ENCODE measurements at places on chromosomes 7 and 10.

DNA sequence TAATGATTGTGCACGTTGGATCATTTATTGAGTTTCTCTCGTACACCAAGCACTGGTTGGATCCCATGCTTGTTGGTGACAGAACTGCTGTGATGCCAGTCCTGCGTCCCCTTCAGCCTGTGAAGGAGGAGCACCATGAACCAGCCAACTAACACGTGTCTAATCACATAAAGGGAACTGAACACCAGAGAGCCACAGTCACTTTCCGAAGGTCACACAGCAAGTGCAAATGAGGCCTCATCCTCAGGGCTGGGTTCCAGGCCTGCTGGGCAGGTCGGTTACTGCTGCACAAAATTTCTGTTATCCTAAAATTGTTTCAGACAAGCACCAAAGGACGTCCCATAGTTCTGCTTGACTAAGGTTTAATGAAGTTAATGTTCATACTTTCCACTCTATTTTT, 332.0 kb upstream of the ZNF32 start:
- DNase-seq = no peak

- DNase-seq = peak; percentile 55
Measured at GRCh38 chr10:126235091-126235978, 152.9 kb downstream of the ADAM12 start.

GRCh38 chr10:48800007-48800675, 115.5 kb downstream of the WDFY4 start:
- DNase-seq = peak; percentile 20

GRCh38 chr7:131574741-131575140, 18.3 kb upstream of the PODXL start:
- no peak for DNase-seq

DNA sequence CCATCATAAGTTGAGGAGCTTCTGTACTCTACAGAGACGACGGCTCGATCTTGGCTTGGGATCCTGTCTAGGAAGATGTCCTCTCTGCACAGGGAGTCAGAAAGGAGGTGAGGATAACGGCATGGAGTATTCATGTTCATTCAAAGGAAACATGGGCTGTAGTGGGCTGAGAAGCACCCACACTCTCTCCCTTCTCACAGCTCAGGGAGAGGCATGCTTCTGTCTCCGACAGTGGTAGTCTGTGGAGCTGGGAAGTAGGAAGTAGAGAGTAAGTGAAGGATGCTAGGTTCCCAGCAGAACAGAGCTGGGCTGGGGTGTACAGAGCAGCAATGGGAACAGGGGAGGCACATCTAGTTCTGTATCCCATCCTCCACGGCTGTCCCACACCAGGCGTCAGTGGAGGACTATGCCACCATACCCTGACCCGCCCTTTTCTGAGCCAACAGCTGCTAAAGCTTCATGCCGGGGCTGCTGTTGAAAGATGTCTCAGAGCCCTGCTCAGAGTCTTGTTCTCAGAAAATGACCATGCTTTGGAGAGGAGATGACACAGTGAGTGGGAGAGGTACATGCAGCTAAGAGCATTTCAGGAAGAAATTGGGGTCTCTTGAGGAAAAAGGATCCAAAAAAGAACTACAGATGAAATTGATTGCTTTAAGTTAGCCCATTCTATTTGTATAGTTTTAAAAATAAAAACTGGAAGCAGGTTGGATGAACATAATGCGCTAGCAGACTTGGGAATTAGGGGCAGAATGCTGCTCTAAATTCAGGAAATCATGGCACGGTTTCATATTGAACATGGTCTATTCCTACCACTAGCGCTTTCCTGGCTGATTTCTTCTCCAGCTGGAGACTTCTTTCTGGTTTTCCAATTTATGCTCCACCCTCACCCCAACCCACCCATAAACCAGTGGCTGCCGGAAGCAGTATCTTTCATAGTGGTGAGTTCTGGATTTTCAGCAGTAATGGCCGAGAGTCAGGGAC, 138.6 kb downstream of the CHN2 start:
- no peak for DNase-seq

GRCh38 chr7:1227814-1228544, 4.7 kb upstream of the UNCX start:
- no peak for DNase-seq

GRCh38 chr10:106542461-106542860, 622.0 kb downstream of the SORCS1 start:
- no peak for DNase-seq

- peak; percentile 60 for DNase-seq
Measured at GRCh38 chr10:34889004-34889869, 74.1 kb upstream of the PARD3 start.

DNA sequence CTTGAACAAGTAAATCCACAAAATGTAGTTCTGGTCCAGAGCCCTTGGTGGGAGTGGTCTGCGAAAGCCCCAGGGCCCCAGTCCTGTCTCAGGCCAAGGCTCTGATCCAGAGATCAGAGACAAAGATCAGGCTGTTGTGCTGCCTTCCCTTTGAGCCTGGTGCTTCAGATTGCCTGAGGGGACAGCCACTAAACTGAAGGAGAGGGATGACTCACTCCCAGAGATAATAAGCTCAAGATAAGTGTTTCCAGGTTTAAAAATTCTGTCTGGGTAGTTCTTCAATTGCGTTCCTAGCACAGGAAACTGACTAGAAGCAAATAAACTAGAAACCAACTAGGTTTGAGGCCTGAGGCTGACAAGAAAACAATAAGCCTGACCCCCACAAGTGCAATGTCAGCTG, 190.2 kb downstream of the RAMP3 start:
- peak; percentile 15 for DNase-seq

DNA sequence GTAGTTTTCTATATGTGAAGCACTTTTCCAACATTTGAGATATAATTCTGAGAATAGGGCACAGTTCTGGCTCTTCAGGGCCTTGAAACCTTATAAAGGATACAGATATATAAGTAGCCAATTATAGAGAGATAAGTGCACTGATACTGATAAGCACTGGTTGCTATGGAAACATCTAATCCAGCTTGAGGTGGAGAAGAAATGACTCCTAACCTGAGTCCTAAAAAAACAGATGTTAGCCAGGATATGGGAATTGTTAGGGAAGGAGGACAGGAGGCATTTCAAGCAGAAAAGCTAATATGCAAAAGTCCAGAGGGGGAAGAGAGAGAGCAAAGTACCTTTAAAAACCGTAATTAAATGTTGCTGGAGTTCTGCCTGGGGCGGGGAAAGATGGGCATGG, 30.8 kb downstream of the STRIP2 start:
- no peak for DNase-seq

DNA sequence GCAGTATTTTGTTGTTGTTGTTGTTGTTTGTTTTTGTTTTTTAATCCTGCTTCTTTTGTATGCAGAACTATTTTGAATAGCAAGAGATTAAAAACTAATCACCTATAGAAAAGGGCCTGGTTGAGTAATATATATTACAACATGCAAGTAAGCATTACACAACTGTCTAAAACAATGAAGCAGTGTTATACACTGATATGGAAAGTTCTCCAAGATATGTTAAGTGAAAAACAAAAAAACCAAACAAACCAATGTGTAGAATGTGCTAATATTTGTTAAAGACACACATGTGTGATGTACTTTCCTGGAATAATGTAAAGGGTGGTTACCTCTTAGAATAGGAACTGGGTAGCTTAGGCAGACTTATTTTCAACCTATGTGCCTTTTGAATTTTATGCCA, 117.4 kb downstream of the ZNF365 start:
- DNase-seq = no peak

DNA sequence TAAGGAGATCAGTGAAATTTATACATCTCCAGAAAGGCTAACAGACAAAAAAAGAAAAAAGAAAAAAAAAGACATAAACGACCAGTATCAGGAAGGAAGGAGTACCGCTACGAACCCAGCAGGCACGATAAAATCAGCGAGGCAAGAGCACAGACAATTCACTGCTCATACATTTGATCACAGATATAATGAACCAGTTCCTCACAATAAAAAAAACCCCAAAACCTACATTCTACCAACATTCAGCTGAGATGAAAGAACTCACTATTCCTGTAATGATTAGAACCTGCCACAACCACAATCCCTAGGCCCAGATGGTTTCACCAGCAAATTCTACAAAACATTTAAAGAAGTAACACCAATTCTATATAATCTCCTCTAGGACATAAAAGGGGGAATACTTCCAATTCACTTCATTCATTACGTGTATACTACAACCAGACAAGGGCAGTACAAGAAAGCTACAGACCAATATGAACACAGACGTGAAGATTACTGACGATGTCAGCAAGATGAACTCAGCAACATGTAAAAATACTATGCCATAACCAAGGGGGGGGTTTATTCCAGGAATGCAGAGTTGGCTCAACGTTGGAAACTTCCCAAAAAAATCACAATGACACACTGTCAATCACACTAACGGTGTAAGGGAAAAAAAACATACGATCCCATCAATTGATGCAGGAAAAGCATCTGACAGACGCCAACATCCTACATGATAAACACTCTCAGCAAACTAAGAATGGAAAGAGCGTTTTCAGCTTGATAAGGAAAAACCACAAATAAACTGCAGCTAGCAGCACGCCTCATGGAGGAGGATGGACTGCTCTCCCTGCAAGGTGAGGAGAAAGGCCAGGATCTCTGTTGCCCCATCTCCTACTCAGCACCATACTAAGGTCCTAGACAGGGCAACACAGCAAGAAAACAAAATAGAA, 256.2 kb downstream of the ELFN1 start:
- no peak for DNase-seq

GRCh38 chr7:42768045-42768444, 143.8 kb downstream of the C7orf25 start:
- no peak for DNase-seq

DNA sequence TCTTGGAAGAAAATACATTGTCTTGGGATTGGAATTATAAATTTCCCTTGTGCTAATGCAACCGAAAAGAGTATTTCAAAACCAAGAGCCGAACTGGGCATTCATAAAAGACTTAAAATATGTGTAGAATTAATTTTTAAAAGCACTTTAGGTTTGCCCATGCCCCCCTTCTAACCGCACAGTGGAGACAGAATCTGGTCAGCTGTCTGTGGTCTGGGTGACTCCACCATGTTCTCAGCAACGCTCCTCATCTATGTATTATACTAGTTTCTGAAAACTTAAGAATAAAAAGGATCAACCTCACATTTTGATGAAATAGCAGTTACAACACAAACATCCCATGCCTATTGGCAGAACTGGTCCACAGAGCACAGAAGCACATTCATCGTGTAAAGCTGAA, 192.6 kb upstream of the C7orf33 start:
- DNase-seq = no peak

GRCh38 chr7:17402628-17403278, 104.3 kb downstream of the AHR start:
- peak; percentile 32 for DNase-seq

DNA sequence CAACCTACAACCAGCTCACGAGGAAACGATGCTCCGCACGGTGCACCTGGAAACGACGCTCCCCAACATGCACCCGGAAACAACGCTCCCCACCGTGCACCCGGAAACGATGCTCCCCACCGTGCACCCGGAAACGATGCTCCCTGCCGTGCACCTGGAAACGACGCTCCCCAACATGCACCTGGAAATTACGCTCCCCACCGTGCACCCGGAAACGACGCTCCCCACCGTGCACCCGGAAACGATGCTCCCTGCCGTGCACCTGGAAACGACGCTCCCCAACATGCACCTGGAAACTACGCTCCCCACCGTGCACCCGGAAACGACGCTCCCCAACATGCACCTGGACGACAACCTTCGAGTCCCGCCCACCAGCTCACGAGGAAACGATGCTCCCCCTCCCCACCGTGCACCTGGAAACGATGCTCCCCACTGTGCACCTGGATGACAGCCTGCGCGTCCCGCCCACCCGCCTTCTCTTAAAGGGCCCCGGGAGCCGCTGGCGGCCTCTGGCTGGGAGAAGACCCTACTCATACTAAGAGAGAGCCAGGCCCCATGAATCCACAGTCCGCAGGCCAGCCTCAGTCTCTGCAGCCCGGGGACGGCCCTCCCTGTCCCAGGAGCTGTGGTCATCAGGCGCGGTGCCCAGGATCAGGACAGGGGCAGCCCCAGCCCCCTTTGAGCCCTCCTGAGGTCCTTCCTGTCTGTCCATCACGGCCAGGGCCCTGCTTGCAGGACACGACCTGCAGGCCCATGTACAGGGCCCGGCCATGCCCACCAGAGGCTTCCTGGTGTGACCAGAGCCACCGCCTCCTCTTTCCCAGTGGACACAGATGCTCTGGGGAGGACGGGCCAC, 98.3 kb downstream of the PDGFA start:
- no peak for DNase-seq

GRCh38 chr10:20769481-20769880, 127.6 kb downstream of the NEBL start:
- DNase-seq = no peak

DNA sequence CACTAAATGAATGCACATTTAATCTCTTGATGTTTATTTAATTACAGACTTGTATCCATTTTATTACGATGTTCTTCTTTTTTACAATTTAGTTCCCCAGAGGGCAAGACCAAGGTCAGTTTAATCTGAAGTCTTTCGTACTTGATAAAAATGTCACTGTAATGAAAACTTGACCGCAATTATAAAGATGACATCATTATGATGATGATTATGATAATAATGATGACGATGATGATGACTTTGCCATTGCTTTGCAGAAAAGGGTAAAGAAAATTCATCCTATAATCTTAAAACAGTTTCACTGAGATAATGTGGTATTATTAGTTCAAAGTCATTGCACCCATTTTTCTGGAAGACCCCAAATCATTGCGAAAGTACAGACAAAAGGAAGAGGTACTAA, 290.1 kb downstream of the NEBL start:
- no peak for DNase-seq

DNA sequence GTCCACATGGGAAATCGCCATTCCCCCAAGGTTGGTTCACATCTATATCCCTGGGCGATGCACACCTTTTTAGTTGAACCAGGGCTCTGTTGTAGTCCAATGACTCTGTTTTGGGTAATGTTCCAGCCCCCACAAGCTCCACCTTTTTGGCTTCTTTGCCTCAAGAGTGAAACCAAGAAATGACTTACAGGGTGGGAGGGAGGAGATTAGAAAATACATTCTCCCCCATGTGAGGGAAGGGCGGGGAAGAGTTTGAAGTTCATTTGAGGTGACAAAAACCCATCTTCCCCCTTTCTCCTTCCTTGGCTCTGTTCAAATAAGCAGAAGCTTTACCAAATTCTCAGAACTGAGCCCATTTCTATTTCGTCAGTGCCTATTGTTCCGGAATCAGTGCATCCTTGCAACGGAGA, 82.8 kb downstream of the GATA3 start:
- no peak for DNase-seq

DNA sequence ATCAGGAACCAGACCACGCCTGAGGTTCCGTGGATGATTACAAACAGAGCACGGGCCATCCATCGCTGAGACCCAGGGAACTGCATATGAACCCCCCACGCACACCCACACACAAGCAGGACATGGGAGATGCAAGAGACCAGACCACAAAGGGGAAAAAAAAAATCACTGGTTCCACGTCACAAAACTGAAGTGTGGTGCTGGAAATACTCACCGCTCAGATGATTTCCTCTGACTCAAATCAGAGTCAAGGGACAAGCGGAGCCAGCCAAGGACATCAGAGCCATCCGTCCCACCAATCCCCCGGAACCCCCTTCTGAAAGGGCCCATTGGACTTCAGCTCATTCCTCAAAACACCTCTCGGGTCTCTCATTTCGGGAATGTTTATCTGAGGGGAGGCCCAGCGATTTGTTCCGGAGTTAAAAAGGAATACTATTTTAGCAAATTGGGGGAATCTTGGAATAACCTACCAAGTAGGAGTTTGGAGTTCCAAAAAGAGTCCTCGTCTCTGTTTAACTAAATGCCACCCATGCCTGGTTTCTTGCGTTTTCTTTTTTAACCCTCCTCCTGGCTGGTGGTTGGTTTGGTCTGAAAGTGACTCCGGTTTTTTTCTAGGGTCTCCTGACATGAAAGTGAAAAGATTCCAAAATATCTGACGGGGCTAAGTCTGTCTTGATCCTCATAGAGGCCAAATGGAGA, 15.0 kb downstream of the SNX8 start:
- DNase-seq = no peak

GRCh38 chr7:133253519-133253875, 619 bp downstream of the EXOC4 start:
- DNase-seq = peak; percentile 19

Data from kidney tubule cell (primary cell).